ENCODE measurements at places on chromosomes 1 and 21. TPM values are rescaled to one million over a fixed set of nuclear protein-coding genes. Genes with fewer than 3 reads are reported as not detected.

RYR2 gene
- total RNA-seq = 5.4 TPM

- no peaks in the 10 kb centered on the region for H3K4me1 ChIP-seq
- no peak overlapping the region for H3K27ac ChIP-seq
- no peak for DNase-seq
Measured at GRCh38 chr21:45482899-45483821, 59.1 kb downstream of the SLC19A1 start.

- H3K4me1 ChIP-seq = peaks cover 4% of the 10 kb centered on the region
- no peak overlapping the region for H3K4me3 ChIP-seq
- H3K36me3 ChIP-seq = no peaks in the 10 kb centered on the region
- DNase-seq = no peak
Measured at GRCh38 chr1:23660671-23661070, 30.9 kb upstream of the RPL11 start.

- DNase-seq = no peak
- no peaks in the 10 kb centered on the region for H3K4me1 ChIP-seq
- no peaks in the 10 kb centered on the region for H3K27me3 ChIP-seq
- H3K36me3 ChIP-seq = no peaks in the 10 kb centered on the region
- H3K27ac ChIP-seq = no peak overlapping the region
Measured at GRCh38 chr1:197481101-197481500, 213.0 kb downstream of the CRB1 start.

DNA sequence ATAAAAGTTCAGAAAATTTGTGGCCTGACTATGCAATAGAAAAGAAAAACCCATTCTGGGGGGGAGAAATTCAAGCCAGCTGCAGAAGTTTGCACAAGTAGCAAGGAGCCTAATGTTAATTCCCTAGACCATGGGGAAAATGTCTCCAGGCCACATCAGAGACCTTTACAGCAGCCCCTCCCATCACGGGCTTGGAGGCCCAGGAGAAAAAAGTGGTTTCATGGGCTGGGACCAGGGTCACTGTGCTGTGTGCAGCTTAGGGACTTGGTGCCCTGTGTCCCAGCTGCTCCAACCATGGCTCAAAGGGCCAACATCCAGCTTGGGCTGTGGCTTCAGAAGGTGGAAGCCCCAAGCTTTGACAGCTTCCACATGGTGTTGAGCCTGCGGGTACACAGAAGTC is 42.0 kb downstream of the IL23R start:
- no peaks in the 10 kb centered on the region for H3K36me3 ChIP-seq
- no peaks in the 10 kb centered on the region for H3K27me3 ChIP-seq
- no peak overlapping the region for H3K27ac ChIP-seq
- no peak overlapping the region for H3K4me3 ChIP-seq
